Cardiac muscle cell (in vitro differentiated cells and primary cell): ENCODE measurements at places on chromosomes 5 and 9. TPM values are rescaled to one million over a fixed set of nuclear protein-coding genes. Genes with fewer than 3 reads are reported as not detected.

Gene AGXT2
- 0.07 TPM in 1 of 2 replicates, not detected in the other for total RNA-seq

Gene ANKRD31
- under 0.01 and 0.21 TPM in 2 replicates for total RNA-seq

Gene JAKMIP2
- total RNA-seq = 15.9 and 19.6 TPM in 2 replicates

Gene CCL27
- total RNA-seq = 0.77 and 2.0 TPM in 2 replicates

Gene HRH2
- 15.6 and 23.3 TPM in 2 replicates for total RNA-seq

GRCh38 chr9:6229619-6230018 lies 14.0 kb downstream of the IL33 start:
- peak; percentile 70 for DNase-seq

DNA sequence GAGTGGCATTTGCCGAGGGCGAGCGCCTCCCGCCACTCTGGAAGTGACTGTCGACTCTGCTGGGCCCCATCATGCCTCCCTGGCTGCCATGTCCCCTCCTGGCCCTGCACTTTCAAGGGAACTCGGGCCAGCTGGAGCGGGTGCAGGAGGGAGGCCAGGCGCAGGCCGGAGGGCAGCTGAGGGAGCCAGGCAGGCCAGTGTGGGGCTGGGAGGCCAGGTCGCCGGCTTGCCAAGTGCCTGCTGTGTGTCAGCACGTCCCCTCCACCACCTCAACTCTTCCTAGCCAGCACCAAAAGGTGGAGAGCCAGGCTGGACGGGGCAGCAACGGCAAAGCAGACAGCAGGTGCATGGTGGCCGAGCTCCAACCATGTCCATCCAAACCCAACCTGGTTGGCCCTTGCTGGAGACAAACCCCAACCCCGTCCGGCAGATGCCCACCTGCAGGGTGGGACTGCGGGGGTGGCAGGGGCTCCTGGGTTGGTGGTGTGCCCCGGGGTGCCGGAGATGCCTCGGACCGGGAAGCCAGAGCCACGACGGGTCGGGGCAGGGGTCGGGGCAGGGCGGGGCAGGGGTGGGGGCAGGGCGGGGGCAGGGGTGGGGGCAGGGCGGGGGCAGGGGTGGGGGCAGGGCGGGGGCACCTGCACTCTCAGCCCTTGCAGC lies 36.5 kb upstream of the EGFL7 start:
- no peak for DNase-seq

GRCh38 chr5:151499501-151500035 lies 52.2 kb downstream of the SLC36A1 start:
- DNase-seq = peak; percentile 66

- DNase-seq = no peak
Observed at GRCh38 chr9:119951591-119951990, 582.4 kb upstream of the BRINP1 start.

GRCh38 chr9:88684845-88685244 lies 149.9 kb downstream of the NXNL2 start:
- DNase-seq = no peak

- DNase-seq = no peak
Observed at GRCh38 chr5:158226496-158226895, 367.6 kb upstream of the CLINT1 start.

GRCh38 chr9:135711391-135711790 lies 9.4 kb downstream of the KCNT1 start:
- DNase-seq = no peak
